GOT3 (cell line): ENCODE measurements at places on chromosomes 16 and 17.

- no peak for DNase-seq
Measured at GRCh38 chr17:27751166-27751565, 49.2 kb downstream of the NOS2 start.

- no peak for DNase-seq
Measured at GRCh38 chr16:87368029-87368770, 15.4 kb downstream of the FBXO31 start.

- DNase-seq, result no peak
Measured at GRCh38 chr17:28758411-28759121, 14.8 kb downstream of the TRAF4 start.

DNA sequence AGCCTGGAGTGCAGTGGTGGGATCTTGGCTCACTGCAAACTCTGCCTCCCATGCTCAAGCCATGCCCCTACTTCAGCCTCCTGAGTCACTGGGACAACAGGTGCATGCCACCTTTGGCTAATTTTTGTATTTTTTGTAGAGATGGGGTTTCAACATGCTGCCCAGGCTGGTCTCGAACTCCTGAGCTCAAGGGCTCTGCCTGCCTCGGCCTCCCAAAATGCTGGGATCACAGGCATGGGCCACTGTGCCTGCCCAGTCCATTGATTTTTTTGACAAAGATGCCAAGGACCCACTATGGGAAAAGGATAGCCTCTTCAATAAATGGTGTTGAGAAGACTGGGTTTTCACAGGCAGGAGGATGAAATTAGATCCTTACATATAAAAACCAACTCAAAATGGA is 10.8 kb upstream of the ADCY7 start:
- DNase-seq, result no peak

GRCh38 chr16:29107299-29107698 is 122.4 kb downstream of the LAT start:
- no peak for DNase-seq

- DNase-seq, result no peak
Measured at GRCh38 chr17:17120294-17120693, 78.0 kb downstream of the MPRIP start.

- DNase-seq, result no peak
Measured at GRCh38 chr17:78970834-78971755, 8.6 kb downstream of the LGALS3BP start.

GRCh38 chr17:21072745-21073197 is 30.0 kb upstream of the USP22 start:
- DNase-seq, result no peak

DNA sequence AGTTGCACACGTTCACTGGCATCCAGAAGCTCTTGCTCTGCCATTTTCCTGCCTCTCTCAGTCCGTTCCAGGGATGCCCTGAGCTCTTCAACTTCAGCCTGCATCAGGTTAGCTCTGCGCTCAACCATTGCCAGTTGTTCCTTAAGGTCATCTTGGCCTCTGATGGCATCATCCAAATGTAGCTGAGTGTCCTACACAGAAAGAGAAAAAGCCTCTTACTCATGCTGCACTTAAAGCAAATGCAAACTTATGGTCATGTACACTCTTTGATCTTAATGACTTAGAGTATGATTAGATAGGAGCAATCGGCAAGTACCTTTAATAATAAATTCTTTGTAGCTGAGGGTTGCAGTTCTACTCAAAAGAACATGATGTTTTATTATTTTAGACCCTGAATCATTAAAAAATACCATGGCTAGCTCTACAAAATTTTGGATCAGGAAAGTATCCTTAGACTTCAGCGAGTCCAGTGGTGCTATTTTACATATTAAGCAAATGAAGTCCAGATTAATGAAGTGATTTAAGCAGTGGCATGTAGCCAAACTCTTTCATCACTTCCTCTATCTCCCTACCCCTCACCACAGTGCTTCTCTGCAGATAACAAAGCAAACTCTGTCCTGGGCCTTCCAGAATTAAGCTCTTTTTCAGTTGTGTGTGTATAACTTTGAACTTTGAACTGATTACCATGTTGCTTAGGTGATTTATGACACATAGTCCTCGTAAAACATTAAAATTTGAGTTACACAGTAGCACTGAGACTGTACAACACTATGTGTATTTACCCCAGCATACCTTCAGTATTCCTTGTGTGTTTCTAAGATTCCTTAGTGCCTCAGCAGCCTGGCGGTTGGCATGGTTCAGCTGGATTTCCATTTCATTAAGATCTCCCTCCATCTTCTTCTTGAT is 22.1 kb downstream of the MYH4 start:
- no peak for DNase-seq

DNA sequence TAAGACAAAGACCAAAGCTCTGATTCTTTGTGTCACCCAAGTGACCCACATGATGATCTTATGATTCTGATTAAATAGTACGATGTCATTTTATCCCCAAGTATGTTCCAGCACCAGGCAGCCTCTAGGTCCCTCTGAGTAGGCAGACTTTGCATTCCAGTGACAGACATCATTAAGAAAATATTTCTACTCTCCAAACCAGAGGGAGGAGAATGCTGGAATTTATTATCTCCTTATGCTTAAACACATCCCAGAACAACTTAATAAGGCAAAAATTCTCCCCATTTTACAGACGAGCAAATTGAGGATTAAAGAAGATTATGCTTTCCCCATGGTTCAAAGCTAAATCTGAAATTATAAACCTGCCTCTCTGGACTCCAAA is 192.8 kb upstream of the CDH11 start:
- DNase-seq, result no peak

GRCh38 chr17:74800531-74800930 is 24.4 kb upstream of the NAT9 start:
- DNase-seq, result no peak

DNA sequence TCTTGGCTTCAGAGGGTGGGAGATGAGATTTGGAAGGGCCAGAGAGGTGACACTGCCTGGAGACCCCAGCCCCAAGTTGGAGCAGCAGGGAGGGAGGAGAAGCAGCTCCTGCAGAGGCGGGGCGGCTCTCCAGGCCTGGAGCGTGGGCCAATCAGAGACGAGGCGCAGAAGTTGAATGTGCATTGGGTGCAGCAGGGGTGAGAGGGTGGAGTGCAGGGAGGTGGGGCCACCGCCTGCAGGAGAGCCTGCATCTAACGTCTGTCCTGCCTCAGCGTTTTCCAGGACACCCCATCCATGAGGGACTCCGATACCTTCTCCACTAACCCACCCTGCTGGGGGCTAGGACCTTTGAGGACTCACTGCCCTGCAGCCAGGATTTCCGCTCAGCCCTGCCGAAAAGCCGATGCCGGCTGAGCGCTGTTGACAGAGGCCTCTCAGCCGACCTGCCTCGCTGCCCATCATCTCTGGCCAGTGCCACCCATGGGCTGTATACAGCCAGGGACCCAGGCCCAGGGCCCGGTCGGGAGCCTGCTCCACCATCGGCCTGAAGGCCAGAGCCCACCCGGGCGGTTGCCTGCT is 146.2 kb downstream of the ENGASE start:
- no peak for DNase-seq

GRCh38 chr17:79657036-79657435 is 46.2 kb upstream of the RBFOX3 start:
- DNase-seq, result no peak

DNA sequence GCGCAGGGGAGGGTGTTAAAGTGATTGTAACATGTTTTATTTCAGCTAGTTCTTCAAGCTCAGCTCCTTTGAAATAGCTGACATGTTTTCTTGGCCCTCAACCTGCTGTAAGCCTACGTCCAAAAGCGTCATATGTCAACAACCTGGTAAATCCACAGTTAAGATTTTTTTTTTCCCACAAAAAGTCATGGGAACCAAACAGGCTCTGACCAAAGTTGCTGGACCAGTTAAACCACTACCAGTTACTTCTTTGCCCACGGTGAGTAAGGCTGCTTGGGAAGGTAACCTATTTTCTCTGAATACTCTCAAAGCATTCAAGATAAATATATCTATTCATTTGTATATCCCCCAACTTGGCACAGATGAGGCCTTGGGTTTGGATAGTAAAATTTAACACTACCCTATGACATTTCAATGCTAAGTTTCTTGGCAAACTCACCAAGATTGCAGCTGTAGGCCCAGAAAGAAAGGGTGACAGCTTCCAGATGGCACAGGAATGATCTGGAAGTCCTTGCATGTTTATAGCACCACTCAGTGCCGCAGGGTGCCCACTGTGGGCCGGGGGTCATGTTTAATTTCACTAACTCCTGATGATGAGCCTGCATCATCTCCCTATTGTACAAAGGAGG is 166.2 kb downstream of the XYLT1 start:
- no peak for DNase-seq

GRCh38 chr16:75083813-75084212 is 32.8 kb downstream of the LDHD start:
- DNase-seq, result no peak

DNA sequence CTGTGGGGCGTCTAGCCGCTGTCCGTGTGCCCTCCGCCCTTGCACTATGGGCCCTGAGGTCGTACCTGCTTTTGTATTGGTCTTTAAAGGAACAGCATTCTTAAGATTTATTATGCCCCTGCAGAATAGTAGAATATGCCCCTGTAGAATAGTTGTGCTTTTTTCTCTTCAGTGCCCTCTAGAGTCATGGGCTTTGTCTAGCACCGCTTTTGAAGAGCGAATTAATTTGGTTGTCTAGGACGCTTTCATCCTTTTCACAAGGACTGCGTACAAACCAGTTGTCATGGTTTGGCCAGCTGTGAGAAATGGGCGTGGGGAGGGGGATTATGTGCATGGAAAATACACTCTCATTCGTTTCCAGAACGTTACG is 621 bp downstream of the CEP95 start:
- no peak for DNase-seq

DNA sequence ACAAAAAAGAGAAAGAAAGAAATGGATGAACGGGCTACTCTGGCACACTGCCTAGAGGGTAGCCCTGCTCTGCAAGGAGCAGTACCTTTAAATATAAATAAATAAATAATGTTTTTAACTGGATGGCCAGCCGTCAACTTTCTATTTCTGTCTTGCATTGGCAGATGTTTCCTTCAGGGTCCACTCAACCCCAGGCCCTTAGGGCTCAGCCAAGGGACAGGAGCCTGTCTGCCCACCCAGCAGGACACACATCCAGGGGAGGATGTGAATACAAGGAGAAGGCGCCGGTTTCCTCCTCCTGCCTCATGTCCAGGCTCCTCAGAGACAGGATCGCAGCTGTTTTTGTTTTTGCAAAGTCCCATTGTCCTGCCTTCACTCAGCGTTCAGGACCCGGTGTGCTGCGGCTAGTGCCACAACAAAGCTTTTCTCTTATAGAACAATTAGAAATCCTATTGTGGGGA is 22.6 kb downstream of the TTYH2 start:
- DNase-seq, result no peak

DNA sequence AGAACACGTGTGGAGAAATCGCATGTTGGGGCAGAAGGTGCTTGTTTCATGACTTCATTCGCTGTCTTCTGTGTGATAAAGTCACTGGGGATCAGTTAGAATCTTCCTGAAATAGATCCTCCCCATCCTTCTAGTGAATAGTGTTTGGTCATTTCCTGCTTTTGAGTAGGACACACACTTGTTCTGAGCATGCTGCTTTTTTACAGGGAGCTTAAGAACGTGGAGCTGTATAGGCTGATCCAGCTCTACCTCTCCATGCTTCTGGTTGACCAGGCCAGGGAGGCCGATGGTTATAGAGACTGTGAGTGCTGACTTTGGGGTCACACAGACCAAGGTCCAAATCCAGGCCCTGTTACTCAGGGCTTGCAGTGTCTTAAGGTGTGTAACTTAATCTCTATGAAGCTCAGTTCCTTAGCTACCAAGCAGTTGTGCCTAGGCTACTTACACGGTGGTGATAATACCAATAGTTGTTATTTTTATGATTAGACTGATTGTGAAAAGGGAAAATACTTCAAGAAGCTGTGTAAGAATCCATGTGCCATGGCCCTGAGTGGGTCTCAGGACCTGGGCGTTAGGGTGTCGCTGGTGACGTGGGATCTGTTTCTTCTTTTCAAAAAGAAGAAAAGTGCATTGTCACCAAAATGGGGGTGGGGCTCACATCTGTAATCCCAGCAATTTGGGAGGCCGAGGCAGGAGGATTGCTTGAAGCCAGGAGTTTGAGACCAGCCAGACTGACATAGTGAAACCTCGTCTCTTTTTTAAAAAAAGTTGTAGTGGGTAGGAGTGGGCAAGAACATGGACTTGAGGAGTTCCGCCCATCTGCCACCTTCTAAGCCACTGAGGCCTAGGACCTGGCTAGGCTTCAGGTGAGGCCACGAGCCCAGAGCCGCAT is 64.1 kb upstream of the LGALS9 start:
- DNase-seq, result no peak

- no peak for DNase-seq
Measured at GRCh38 chr16:12420661-12421209, 383.0 kb downstream of the CPPED1 start.

- no peak for DNase-seq
Measured at GRCh38 chr17:61063528-61063927, 336.1 kb upstream of the TBX2 start.

- no peak for DNase-seq
Measured at GRCh38 chr17:37744961-37745800, at the start of gene HNF1B. TSS of gene HNF1B (minus strand) at chr17:37745059. CDS start at chr17:37744884, 175 bp downstream.

- DNase-seq, result no peak
Measured at GRCh38 chr16:4319454-4320421, 3.9 kb downstream of the GLIS2 start.

DNA sequence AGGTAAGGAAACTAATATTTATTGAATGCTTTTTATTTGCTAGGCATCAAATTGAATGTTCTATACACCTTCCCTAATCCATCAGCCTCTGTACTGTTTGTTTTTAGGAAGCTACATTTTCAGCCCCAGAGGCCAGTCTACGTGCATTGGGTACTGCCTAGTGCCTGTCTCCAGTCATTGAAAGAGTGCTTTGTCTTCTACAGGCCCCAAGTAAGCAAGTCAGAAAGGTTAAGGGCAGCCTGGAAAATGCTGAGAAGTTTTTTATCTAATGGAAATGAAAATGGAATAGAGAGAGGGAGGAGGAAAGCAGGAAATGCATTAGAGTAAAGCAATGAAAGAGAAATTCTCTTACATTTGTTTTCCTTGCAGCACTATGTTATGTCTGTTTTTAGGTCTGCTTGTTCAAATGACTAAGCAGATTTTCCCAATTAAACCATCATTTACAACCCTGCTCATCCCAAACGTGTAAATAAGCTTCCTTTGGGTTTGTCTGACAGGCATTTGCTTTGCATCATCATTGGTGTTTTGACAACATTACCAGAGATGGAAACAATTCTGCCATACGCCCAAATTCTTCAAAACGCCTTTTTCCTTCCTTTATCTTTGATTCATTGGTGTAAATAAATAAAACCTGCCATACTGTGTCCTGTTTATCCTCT is 116.0 kb upstream of the GOT2 start:
- no peak for DNase-seq
